ENCODE measurements at places on chromosomes 16 and 17.

DNA sequence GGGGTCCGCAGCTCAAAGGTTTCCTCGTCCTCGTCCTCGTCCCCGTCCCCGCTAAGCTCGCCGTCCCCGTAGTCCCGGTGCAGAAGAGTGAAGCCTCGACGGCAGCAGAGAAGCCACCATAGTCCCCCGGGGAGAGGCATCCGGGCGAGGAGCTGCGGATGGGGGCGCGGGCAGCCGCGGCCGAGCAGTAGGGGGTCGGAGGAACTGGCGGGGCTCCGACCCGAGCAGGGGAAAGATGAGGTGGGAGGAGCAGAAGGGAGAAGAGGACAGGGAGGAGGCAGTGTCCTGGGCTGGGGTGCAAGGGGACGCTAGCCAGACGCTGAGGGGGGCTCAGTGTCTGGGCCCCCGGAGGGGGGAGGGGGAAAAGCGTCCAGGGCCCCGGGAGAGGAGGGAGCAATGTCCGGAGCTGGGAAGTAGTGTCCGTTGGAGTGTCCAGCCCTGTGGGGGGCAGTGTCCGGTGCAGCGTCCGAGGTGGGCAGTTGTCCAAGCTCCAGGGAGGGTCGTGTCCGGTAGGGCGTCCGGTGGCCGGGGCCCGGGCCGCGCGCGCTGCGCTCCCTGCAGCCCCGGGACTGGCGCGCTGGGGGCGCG is at the start of gene PLEKHH3:
TSS of gene PLEKHH3 (minus strand) at position 571 of the 588 bp plus-strand sequence. CDS start at position 140, 431 bp downstream.
- peak; percentile 41 for DNase-seq

- no peak for DNase-seq
Observed at GRCh38 chr17:72953621-72954020, 138.9 kb downstream of the SLC39A11 start.

DNA sequence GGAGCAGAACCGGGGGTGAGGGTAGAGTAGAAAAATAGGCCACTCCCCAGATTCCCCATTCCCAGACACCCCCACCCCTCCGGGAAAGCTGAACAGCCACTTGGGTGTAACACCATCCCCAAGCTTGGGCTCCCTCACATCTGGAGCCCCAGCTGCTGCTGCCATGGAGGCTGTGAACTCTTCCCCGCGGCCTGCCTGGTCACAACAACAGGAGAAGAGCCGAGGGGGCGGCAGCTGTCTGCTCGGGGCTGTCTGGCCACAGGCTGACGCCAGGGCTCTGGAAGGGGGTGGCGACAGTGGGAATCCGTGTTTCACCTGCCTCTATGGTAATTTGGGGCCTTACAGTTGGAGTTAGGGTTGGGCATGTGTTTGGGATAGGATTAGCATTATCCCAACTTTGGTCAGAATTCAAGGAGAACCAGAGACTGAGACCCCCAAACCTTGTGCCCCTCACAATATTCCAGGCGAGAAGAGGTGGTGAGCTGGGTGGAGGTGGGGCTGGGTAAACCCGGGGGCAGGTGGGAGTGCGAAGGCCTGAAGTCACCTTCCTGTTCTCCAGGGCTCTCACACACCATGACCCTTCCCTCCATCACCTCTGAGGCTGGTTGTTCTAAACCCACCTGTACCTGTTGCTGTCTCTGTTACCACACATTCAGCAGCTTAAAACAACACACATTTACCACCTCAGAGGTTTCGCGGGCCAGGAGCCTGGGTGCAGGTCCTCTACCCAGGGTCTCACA is 29.7 kb upstream of the NXPH3 start:
- peak; percentile 3 for DNase-seq

- no peak for DNase-seq
Observed at GRCh38 chr17:81018044-81018802, 16.7 kb upstream of the BAIAP2 start.

GRCh38 chr16:75742424-75743047 is 16.2 kb upstream of the CPHXL start:
- DNase-seq = no peak

DNA sequence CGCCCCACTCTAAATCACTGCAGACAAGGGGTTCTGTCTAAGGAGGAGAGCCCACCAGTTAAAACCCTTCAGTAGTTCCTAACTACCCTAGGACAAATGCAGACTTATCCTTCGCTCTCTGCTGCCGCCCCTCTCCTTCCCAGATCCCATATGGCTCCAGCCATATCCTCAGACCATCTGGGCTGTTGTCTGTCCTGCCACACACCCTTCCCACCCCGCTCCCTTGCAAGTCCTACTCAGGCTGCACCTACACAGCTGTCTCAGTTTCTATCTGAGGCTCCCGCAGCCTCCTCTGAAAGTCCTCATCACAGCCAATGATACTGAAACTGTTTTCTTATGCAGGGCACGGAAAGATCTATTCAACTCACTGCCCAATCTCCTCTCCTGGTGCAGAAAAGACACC is 720 bp upstream of the BCKDK start:
- DNase-seq = peak; percentile 85

- no peak for DNase-seq
Observed at GRCh38 chr16:28596840-28597691, at the start of gene SULT1A2. Gene SULT1A2 (minus strand): TSS chr16:28597050. CDS start chr16:28595930, 1,120 bp downstream.

GRCh38 chr17:78044280-78044835 is 84.2 kb downstream of the TMC6 start:
- DNase-seq = no peak

DNA sequence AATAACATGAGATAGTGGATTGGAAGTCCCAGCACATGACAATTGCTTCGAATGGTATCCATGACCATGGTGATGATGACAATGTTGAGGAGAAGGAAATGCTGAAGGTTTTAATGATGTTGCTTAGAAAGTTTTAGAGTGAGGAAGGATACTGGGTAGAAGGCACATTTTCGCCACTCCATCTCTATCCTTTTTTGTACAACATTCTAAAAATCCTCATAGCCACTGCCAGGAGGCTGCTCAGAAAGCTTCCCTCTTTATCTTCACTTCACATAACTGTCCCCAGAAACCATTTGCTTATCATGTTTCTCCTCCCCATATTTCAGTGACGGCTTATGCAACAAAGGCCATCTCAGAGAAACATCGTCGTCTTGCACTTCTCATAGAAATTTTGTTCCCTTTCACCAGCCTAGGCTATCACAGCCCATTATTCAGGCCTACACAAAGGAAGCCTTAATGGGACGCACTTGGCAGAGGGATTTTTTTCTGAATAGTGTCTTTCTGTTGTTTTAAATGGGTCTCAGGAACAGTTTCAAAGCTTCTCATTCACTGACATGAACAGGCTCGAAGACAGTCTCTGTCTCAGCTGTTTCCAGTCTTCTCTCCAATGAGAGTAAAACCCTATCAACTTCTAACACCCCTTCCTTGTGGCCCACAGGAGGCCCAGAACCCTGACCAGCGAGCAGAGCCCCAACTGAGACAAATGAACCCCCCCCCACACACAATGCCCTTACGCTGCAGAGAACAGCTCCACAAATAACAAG is 506.7 kb downstream of the HAPSTR1 start:
- no peak for DNase-seq

DNA sequence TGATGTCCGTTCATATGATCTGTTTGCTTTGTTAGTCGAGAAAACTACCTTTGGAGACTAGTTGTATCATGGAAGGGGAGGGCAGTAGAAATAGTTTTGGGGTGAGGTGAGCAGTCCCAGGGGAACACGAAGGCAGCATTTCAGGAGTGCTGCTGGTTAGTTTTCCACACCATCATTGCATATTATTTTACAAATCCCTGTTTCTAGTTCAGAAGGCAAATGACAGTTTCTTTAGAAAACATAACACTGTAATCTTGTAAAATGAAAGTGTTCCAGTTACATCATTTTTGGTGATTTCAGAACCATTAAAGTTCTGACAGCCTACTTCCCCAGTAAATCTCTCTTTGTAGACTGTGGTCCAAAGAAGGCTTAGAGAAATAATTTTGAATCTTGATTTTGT is 25.4 kb downstream of the BANP start:
- no peak for DNase-seq

- DNase-seq = no peak
Observed at GRCh38 chr16:70276392-70276791, 12.9 kb downstream of the AARS1 start.

DNA sequence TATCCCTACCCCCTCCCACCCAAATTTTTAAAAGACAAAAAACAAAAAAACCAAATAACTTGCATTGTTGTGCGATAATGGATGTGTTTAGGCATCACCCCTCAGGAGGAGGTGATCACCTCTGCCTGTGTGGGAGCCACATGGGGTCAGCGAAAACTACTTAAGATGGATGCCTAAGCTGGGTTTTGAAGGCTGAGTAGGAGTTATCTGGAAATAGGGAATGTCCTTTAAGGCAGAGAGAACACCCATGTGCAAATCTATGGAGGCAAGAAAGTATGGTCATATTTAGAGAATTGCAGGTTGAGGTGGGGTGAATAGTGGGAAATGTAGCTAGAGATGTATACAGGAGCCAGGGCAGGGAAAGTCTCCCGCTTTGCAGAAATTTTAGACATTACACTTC is 5.6 kb upstream of the TACO1 start:
- DNase-seq = no peak

GRCh38 chr16:61274211-61274610 is 762.0 kb downstream of the CDH8 start:
- DNase-seq = no peak

DNA sequence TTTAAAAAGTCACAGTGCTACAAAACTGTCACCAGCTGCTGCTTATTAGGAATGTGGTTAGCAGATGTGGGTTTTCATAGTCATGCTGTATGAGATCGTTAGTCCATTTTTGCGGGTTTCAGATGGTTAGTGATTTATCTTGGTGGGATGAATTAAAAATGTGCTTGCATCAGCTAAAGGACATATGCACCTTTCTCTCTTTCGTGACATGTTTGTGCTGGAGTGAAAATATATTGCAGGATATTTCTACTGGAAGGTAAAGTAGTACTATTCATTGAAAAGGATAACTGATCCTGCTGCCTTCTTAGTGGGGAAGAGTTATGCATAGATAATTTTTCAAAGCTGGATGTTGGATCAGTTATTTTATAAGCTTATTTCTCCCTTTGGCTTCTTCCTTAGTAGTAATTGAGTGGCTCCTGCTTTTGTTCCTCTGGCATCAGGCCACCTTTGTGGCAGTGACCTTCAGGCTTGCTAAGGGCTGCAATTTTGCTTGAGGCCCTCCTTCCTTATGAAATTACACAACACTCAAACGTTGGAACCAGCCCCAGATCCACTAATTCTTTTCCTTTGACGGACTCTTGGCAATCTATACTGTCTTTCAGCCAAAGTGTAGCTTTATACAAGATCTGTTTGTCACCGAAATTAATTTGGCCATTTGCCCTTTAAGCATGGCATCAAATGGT is 7.5 kb upstream of the SNTB2 start:
- no peak for DNase-seq

GRCh38 chr17:82018152-82018988 is 4.3 kb downstream of the CENPX start:
- no peak for DNase-seq

- DNase-seq = no peak
Observed at GRCh38 chr17:48051706-48052486, 3.7 kb downstream of the NFE2L1 start.

- DNase-seq = no peak
Observed at GRCh38 chr16:89090182-89090630, 3.4 kb upstream of the ACSF3 start.

DNA sequence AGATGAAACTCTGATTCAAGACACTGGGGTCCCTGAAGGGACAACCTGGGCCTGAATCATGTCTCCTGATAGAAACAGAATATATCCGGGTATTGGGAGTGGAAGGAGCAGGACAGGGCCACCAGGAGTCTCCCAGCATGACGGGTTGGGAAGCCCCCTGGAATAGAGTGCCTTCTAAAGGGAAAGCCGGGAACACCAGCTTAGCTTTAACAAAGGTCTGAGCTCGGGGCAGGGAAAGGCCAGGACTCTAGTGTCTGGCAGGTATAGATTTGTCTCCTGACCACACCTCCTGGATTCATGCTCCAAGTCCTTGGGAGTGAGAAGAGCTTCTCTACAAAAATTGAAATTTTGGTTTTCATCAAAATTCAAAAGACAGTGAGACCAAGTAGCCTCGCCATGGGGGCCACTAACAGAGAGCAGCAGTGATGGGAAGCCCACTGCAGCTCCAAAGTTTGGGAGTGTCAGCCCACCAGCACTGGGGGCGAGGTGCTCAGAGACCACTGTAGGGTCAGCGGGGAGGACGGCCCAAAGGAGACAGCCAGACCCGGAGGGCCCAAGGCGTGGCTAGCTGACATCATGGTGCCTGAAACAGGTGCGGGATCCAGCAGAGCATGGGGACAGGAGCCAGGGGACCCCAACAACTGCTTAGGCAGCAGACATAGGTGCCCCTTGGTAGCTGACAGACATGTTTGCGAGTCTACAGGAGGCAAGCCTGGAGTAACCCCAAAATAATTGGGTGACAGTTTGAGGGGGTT is 81.0 kb downstream of the C16orf78 start:
- DNase-seq = no peak

GRCh38 chr16:9904526-9904925 is 277.7 kb downstream of the GRIN2A start:
- no peak for DNase-seq

GRCh38 chr16:68923116-68923515 is 79.8 kb downstream of the TANGO6 start:
- no peak for DNase-seq

GRCh38 chr16:9118170-9118569 is 26.7 kb downstream of the HAPSTR1 start:
- no peak for DNase-seq

DNA sequence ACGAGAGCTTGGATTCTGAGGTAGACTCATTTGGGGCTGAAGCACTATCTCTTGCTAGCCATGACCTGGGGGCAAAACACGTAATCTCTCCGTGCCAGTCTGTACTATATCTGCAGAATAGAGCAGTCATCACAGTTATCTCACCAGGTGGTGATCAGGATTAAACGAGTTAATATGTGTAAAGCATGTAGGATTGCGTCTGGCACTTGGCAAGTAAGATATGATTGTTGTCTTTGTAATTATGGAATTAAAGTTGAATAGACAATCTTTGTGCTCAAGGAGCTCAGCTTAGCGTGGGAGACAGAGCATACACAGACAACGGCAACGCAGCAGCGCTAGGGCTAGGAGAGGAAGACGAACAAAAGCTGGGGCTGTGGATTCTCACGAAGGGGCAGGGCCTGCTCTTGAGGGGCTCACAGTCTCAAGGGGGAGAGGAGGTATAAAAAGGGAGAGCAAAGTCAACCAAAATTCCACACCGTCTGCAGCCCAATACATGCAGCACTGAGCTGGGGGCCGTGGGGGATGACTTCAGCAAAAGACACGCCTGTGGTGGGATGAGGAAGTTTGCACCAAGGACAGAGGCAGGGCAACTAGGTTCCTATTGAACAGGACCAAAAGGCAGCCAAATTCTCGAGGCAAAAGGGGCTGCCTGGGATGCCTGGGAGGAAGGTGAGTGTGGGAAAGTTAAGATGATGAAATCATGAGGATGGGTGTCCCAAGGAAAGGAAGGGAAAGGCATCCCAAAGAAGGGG is 68.6 kb downstream of the SDK2 start:
- DNase-seq = no peak

DNA sequence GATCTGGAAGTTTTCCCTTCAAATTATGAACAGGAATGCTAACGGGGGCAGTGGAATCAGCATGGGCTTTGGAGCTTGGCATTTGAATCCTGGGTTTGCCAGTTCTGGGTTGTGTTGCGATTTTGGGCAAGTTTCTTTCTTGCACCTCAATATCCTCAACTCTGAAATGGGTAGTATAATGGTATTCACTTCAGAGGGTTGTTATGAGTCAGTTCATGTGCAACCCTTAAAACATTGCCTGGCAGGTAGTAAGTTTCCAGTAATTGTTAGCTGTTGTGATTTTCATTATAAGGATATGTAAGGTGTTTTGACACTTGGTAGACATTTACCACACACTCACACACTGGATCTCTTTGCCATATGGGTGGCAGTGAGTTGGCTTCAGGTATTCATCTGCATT is 33.4 kb downstream of the SNX29 start:
- no peak for DNase-seq

- DNase-seq = no peak
Observed at GRCh38 chr16:69555437-69555836, 10.3 kb upstream of the NFAT5 start.
